ENCODE measurements at places on chromosomes 13 and 19.

DNA sequence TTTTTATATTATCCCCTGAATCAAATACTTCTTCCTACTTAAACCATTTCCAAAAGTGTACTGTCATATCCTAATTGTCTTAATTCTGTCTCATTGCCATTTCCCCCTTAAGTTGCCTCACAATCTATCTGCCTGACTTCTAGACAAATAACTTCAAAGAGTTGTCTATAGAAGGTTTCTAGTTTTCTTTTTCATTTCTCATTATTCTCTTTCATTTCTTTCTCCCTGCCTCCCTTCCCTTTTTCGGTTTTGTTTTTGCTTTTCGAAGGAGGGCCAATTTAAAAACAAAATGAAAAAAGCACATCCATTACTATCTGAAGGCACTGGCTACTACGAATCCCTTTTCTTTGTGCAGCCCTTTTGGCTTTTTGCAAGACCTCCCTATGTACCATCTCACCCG lies 367.2 kb downstream of the DNAJC15 start:
- DNase-seq: no peak

DNA sequence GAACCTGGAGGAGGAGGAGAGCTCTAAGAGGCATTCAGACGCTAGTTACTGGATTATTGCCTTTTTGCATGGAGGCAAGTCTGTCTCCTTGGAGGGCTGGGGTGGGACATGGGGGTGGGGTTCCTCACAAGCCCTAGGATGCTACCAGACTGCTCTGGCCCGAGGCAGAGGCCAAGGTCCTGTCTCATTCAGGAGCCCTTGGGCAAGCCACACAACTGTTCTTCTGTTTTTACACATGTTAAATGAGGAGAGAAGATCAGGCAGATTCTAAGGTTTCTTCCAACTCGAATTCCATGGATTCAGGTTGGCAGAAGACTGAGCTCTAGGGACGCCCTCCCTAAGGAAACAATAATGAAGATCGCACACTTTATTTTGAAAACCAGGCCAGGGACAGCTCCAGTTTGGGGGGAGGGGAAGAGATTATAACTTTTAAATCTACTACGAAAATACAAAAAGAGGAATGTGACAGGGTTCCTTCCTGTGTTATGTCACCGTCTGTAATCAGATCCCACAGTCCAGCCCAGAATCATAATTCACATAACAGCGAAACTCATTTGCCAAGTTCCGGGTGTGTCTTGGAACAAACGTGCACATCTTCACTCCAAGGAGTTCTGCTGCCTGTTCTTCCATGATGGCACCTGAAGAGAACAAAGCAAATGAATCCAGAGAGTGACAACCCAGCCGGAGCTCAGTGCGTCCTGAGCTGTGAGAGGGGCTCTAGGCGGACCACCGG lies 25.2 kb downstream of the IL17D start:
- DNase-seq: peak; percentile 80

DNA sequence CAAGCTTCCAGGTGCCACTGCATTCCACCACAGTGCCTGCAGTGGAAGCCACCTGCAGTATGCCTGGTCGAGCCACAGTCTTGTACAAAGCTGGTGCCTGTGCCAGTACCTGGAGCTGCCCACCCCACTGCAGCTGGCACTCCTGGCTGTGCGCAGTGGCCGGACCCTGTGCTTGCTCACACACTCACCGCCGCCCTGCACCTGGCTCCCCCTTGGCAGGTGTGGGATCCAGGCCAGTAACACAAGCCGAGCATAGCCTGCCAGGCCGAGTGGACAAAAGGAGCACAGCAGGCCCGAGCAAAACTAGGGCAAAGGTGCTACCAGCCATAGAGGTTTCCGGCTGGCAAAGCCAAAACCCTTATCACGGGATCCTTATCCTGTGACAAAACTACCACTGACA lies 18.5 kb downstream of the UGGT2 start:
- no peak for DNase-seq

- no peak for DNase-seq
Observed at GRCh38 chr13:101473458-101473857, 21.0 kb downstream of the ITGBL1 start.

- peak; percentile 35 for DNase-seq
Observed at GRCh38 chr19:19372656-19373416, 32.6 kb upstream of the GATAD2A start.

DNA sequence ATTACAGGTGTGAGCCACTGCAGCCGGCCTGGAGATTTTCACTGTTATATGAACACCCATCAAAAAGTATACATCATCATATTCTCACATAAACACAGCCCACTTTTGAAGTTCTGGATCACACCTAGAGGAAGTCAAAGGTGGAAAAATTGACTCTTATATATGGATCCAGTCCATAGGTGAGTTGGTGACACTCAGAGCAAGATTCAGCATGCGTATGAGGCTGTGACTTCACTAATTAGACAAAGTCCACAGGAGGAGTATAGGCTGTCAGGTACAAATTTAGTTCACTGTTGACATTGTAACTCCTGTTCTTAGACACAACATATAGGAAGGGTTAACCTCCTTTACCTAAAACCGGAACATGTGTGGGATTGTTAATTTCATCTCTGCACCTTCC lies 31.4 kb upstream of the ZNF254 start:
- DNase-seq: no peak

DNA sequence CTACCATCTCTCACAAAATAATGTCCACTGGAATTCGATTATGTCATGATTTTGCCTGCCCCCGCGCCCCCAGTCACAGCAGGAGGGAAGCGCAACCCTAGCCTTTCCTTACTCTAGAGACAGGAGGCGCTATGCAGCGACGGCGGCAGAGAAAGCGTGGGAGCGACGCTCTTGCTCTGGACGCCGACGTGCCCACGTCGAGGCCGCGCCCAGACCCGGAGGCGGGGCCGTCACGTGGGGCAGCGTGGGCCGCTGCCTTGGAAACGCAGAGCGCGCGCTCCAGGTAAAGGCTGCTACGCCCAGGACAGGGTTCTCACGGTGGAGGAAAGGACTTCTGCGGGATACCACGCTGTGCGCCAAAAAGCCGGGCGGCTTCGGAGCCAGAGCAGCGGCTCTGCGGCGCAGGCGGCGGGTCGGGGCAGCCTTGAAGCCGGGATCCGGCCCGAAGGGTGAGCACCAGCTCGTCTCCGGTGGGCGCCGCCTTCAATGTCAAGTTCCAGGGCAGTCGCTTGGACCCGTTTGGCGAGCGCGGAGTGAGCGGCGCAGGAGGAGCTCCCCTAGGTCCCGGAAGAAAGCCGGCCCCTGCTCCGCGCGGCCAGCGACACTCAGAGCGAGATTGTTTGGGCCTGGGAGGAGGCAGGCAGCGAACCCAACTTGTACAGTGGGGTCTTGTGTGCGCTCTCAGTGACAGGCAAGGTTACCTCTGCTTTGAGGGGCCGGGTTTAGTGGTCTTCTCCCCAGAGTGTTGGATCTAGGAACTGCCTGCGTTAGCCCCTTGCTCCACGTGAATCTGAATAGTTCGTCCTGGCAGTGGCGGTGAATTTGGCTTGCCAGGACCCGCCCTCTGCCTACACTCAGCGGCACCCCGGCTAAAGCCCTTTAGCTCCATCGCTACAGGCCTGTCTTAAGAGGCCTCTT lies 121.7 kb downstream of the MRPL57 start:
- DNase-seq: peak; percentile 88

DNA sequence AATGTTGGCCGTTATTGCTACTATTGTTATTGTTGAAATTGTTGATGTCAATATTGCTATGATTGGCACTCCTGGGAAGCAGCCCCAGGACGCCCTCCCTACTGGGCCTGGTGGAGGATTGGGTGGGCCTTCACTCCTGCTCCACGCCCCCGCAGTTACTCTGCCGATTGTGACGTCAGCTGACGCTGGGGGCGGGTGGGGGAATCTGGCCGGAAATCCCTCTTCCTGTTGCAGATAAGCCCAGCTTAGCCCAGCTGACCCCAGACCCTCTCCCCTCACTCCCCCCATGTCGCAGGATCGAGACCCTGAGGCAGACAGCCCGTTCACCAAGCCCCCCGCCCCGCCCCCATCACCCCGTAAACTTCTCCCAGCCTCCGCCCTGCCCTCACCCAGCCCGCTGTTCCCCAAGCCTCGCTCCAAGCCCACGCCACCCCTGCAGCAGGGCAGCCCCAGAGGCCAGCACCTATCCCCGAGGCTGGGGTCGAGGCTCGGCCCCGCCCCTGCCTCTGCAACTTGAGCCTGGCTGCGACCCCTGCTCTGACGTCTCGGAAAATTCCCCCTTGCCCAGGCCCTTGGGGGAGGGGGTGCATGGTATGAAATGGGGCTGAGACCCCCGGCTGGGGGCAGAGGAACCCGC lies at the start of gene ETV2:
TSS of gene ETV2 (plus strand) at position 231 of the 637 bp plus-strand sequence. CDS start 716 bp downstream, outside the sequence.
- peak; percentile 25 for DNase-seq
